ENCODE measurements at places on chromosomes 13 and 19.

GRCh38 chr13:110913322-110914080 is 1.4 kb downstream of the ANKRD10 start:
- DNase-seq, result no peak

GRCh38 chr13:99056381-99057014 is 78.6 kb upstream of the DOCK9 start:
- no peak for DNase-seq

DNA sequence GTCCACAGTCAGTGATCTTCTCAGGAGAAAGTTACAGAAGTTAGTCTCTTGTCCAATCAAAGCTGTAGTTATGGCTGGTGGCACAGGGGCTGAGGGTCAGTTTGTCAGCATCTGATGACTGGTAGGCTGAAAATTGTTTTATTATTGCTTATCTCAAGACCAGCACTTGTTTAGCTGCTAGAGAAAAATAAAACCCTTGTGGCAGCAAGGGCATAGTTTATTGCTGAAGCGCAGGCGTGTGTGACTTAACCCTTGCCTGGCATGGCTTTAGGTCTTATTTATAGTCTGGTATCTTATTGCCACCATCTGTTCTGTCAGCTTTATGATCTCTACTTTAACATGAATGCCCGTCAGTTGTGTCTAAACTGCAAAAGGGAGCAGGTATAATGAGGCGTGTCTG is 154.7 kb downstream of the USP12 start:
- no peak for DNase-seq

DNA sequence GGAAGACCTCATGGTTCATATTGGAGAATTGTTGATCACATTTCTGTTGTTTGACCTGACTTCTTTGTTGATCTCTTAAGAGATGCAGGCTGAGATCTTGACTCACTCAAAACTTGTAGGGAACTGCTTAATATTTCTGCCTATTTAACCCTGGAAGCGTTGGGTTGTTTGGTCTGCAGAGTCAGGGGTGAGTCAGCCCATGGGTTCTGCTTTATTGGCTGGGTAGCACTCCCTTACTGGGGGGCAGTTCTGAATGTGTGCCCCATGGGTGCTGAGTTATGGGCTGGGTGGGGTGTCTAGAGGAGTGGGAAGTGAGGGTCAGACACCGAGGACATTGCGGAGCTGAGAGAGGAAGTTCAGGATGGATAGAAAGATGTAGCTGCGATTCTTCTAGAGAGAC is 87.9 kb downstream of the LRCH1 start:
- DNase-seq, result no peak

GRCh38 chr13:113853518-113854237 is 10.2 kb downstream of the GAS6 start:
- DNase-seq, result no peak

- peak; percentile 21 for DNase-seq
These were observed 32.4 kb downstream of the GJA3 start for GRCh38 chr13:20128459-20128931.

GRCh38 chr13:44429311-44429710 is 55.7 kb downstream of the SERP2 start:
- no peak for DNase-seq

DNA sequence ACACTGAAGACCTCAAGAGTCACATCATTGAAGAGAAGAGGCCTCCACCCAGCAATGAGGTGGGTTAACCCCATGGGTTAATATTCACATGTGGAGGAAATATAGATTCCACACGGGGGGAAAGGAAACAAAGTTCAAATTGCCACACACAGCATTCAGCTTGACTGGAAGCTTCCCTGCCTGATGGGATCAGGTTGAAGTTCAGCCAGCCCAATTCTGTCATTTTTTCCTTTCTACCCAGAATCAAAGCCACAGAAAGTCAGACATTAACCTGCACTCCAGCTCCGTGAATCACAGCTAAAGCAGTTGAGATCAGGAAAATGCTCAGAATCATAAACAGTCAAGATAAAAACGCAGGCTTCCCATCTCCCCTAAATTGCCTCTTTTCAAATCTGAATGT is 208.7 kb upstream of the OBI1 start:
- no peak for DNase-seq

DNA sequence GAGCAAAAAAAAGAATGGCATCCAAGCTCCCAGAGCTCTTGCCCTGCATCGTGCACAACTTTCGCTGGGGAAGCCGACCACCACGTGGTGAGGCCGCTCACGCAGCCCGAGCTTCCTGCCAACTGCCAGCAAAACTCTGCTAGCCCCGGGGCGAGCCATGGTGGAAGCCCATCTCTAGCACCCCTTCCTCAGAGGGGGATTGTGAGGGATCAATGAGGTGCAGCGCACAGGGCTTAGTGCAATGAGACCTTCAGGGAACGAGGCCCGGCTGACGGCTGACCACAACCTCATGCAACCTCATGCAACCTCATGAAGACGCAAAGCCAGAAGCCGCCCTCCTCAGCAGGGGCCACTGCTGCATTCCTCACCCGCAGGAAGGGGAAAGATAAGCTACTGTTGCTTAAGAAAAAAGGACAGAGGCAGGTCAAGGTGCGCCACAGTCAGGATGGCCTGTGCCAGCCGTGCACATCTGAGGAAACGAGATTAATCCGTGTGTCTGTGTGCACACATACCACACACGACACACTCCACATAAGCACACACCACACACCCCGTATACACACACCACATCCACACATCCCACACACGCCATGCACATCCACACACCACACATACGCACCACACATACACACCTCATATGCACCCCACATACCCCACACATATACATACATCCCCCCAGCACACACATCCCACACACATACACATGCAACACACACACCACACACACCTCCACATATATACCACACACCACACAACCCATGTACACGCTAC is 9.6 kb downstream of the HSPBP1 start:
- no peak for DNase-seq

GRCh38 chr19:19540064-19540714 is 2.1 kb downstream of the CILP2 start:
- DNase-seq, result no peak

All from progenitor cell of endocrine pancreas (in vitro differentiated cells).